DMS153 (cell line): ENCODE measurements at places on chromosomes 13 and 19.

DNA sequence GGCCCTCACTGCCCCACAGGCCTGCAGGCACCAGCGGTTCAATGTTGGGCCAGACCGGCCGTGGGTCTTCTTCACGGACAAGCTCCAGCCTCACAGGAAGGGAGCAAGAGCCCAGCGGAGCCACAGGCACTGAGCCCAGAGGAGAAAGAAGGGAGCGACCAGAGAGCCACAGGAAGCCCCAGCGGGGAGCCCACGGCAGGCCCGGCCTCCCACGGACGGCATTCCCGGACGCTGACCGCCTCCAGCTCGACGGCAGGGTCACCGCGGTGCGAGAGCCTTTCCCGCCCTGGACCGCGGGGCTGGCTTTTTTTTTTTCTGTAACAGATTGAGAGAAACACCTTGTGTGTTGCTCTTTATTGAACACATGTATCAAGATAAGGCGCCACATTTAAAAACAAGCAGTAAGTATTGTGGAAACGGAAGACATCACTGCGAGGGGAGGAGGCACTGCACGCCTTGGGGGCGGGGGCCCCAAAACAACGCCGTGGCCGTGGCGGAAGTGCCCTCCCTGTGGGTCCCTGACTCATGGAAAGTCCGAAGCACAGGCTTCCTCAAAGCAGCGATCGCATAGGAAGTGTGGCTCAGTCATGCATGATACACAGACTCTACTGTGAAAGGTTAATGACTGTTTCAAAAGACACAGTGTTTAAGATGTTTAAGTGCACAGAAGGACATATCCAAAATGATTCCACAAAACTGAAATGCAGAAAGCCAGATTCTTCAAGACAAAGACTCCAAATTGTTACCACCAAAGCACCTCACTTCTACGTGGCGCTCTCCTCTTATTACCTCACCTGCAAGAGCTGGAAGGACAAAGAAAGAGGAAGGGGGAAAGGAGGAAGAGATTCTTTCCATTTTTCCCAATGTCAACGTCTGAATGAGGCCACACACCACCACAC lies 3.5 kb downstream of the RASA3 start:
- DNase-seq, result no peak

- no peak for DNase-seq
Observed at GRCh38 chr13:23575632-23576031, 5.4 kb downstream of the TNFRSF19 start.

DNA sequence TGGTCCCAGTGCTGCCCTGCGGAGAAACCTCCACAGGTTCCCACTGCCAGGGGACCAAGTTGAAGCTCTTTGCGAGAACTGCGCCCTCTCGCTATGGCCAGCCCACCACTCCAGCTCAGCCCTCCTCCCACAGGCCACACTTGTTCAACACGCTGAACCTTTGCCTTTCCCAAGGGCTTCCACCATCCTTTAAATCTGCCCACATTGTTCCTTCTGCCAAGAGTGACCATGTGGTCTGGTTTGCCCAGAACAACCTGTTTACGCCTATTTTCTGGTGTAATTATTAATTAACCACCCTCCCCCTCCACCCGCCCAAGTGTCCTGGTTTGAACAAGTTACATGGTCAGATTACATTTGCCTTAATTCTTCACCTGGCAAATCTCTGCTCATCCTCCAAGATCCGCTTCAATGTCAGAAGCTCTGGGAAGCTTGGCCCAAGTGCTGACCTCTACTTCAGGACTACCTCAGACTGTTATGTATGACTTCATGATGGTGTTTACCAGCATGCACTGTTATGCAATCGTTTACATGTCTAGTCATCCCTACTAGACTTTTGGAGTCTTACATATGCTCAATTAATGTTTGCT lies 12.0 kb upstream of the USP12 start:
- no peak for DNase-seq

DNA sequence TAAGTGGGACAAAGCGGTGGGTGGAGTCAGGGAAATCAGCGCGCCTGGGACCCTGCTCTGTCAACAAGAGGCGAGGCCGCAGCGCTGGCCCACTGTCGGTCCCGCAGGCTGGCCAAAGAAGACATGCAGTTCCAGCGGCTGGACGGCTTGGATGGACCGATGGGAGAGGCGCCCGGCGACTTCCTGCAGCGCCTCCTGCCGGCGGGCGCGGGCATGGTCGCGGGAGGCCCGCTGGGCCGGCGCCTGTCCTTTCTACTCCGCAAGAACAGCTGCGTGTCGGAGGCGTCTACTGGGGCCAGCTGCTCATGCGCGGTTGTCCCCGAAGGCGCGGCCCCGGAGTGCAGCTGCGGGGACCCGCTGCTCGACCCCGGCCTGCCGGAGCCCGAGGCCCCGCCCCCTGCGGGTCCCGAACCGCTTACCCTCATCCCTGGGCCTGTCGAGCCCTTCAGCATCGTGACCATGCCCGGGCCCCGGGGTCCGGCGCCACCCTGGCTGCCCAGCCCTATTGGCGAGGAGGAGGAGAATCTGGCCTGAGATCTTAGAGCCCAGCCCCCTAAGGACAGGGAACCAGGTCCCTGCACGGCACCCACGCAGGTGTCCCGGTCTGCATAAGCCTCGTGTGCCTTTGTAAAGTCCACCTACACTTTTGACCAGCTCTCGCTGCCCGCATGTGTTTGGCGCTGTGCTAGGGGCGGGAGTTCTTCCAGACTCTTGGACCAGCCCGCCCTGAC lies 6.1 kb downstream of the BEST2 start:
- DNase-seq, result peak; percentile 27

DNA sequence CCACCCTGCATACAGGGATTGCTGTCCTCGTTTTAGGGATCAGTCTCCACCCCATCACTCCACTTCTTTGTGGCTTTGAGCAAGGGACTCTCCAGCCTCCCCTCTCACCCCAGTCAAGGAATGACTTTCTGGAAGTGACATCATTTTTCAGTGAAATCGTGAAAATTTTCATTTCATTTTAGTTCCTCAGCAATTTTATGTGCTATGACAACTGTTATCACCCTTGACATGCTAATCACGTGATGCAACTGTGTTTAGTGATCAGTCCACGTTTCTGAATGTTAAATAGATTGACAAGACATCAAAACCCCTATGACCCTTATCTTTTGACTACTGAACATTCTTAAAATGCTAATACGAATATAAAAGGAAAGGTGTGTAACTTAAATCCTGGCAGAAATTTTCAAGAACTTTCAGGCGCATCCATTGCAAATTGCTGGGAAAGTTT lies 8.0 kb downstream of the C19orf81 start:
- DNase-seq, result no peak

GRCh38 chr19:28523619-28524018 lies 689.3 kb downstream of the UQCRFS1 start:
- peak; percentile 1 for DNase-seq
